A549 treated with GW870086 at 1 μM for 4 hours (cell line): ENCODE measurements at places on chromosomes 12 and 14. TPM values are rescaled to one million over a fixed set of nuclear protein-coding genes. Genes with fewer than 3 reads are reported as not detected.

The BDKRB2 gene
- total RNA-seq: 1.3 to 1.7 TPM (median 1.5 TPM) in 5 replicates

The SPIC gene
- total RNA-seq: not detected in 5 replicates

The SLC25A47 gene
- total RNA-seq: not detected in 5 replicates

The KRT3 gene
- 0.05 to 0.11 TPM (median 0.07 TPM) in 5 replicates for total RNA-seq

The TESPA1 gene
- not detected in 5 replicates for total RNA-seq

The SLC17A8 gene
- total RNA-seq: 0.03 TPM in 1 of 5 replicates, not detected in the others

The IFNG-AS1 gene
- total RNA-seq: not detected in 5 replicates
